Renal cortex interstitium (tissue), 15 donors: ENCODE measurements at places on chromosomes 7 and 10. TPM values are rescaled to one million over a fixed set of nuclear protein-coding genes. Genes with fewer than 3 reads are reported as not detected.

RBM20 gene
- 4.9 TPM for polyA plus RNA-seq

SPDYE9 gene
- polyA plus RNA-seq: 0.83 TPM

TUBAL3 gene
- polyA plus RNA-seq: 0.17 TPM

GATA3 gene
- 78.2 TPM for polyA plus RNA-seq

PLXNA4 gene
- 14.9 TPM for polyA plus RNA-seq

LRRC61 gene
- 21.9 TPM for polyA plus RNA-seq

TMEM184A gene
- 6.0 TPM for polyA plus RNA-seq

ANKRD2 gene
- polyA plus RNA-seq: 0.42 TPM

CHAT gene
- polyA plus RNA-seq: not detected

BAMBI gene
- polyA plus RNA-seq: 46.7 TPM

BICC1 gene
- polyA plus RNA-seq: 94.6 TPM

ANKRD30A gene
- not detected for polyA plus RNA-seq

CNNM1 gene
- polyA plus RNA-seq: 1.5 TPM

KIAA1217 gene
- 93.4 TPM for polyA plus RNA-seq

DENND2A gene
- 34.2 TPM for polyA plus RNA-seq

FAM237B gene
- polyA plus RNA-seq: 0.68 TPM

CYP2C18 gene
- 0.26 TPM for polyA plus RNA-seq

IL6 gene
- polyA plus RNA-seq: 0.17 TPM

ASB10 gene
- polyA plus RNA-seq: not detected

VPS37D gene
- 9.6 TPM for polyA plus RNA-seq

CALHM2 gene
- polyA plus RNA-seq: 14.4 TPM

PRPS1L1 gene
- not detected for polyA plus RNA-seq

CNPY1 gene
- polyA plus RNA-seq: not detected

AGR2 gene
- 66.8 TPM for polyA plus RNA-seq

COBL gene
- polyA plus RNA-seq: 22.4 TPM

CH25H gene
- 0.22 TPM for polyA plus RNA-seq

IGFBP3 gene
- polyA plus RNA-seq: 130 TPM

BNIP3 gene
- polyA plus RNA-seq: 83.1 TPM

PAPOLB gene
- 0.12 TPM for polyA plus RNA-seq

FAM180A gene
- not detected for polyA plus RNA-seq

MBL2 gene
- not detected for polyA plus RNA-seq

GPR15LG gene
- polyA plus RNA-seq: 0.53 TPM

ZP3 gene
- 4.9 TPM for polyA plus RNA-seq

ATRNL1 gene
- 27.6 TPM for polyA plus RNA-seq

PKD1L1 gene
- polyA plus RNA-seq: 0.50 TPM

PPP1R17 gene
- not detected for polyA plus RNA-seq

EXOSC1 gene
- 38.9 TPM for polyA plus RNA-seq

PLEKHA1 gene
- 102 TPM for polyA plus RNA-seq

EPO gene
- polyA plus RNA-seq: 0.38 TPM

EBLN1 gene
- not detected for polyA plus RNA-seq

CAV1 gene
- 24.1 TPM for polyA plus RNA-seq

DNAJC9 gene
- polyA plus RNA-seq: 36.6 TPM

SPRN gene
- polyA plus RNA-seq: 4.7 TPM

C7orf33 gene
- not detected for polyA plus RNA-seq

KCP gene
- 21.4 TPM for polyA plus RNA-seq

CLDN4 gene
- polyA plus RNA-seq: 83.9 TPM

DRGX gene
- polyA plus RNA-seq: not detected

RSU1 gene
- polyA plus RNA-seq: 66.5 TPM

MSMB gene
- polyA plus RNA-seq: not detected

STOX1 gene
- 12.4 TPM for polyA plus RNA-seq

LRRD1 gene
- polyA plus RNA-seq: 0.50 TPM

INPP5A gene
- polyA plus RNA-seq: 30.7 TPM

MYOZ1 gene
- polyA plus RNA-seq: 5.0 TPM

LEP gene
- polyA plus RNA-seq: 0.76 TPM

SDK1 gene
- polyA plus RNA-seq: 5.9 TPM

PNLIPRP2 gene
- polyA plus RNA-seq: 0.10 TPM

SLC26A5 gene
- polyA plus RNA-seq: 0.22 TPM

UNCX gene
- polyA plus RNA-seq: 14.9 TPM
